T47D (cell line): ENCODE measurements at places on chromosomes 3 and 15.
A peak's percentile ranks its signal among the peaks of the same experiment; 100 is the strongest.

DNA sequence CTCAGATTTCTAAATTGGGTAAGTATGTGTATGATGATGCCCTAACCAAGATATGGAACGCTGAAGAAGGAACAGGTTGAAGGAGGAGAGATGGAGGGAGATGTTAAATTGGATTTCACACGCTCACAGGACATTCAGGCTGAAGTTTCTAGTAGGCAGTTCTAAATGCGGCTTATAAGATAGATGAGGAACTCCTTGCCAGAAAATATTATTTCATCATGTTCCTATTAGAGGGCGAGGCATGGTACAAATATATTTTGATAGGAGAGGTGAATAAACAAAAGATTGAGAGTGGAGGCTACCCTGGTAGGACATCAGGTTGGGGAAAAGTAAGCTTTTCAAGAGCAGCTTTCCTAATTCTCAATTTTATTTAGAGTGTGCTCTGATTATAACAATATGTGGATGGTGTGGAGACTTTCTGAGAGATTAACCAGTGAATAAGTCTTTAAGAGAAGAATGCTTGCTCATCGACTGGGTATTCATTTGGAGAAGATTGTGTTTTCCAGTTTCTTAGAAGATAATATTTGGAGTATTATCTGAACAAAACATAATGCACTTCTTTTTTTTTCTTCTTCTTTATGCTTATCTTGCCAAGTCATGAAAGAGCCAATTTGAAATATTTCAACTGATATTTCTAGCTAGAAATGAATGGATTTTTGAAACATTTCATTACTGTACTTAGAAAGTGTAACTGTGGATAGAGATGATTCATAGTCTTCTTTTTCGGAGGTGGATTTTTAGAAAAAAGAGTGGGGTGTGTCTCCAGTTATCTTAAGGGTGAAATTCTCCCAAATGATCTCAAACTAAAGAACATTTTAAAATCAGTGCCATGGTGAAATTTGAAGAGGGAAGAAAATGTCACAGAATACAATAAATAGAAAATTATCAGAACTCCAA, 88.5 kb downstream of the B3GALNT1 start:
- DNase-seq, result no peak

- DNase-seq, result peak; percentile 75
Measured at GRCh38 chr3:141412087-141412935, 44.0 kb downstream of the ZBTB38 start.

DNA sequence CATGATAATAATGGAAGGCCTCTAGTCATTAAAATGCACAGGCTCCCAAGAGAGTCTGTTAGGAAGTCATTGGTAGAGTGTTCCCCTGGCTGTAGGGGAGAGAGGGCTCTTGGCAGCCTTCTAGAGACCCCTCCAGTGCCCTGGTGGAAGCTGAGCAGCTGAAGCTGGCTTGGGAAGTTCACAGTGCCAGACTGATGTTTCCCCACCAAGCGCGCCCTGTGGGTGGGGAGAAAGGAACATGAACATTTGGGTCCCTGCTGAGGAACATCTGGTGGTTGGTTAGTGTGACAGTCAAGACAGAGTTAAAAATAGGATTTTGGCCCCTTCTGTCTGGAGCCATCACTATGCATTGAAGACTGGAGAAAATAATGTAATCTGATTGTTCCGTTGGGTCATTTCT, 37.1 kb upstream of the RGMA start:
- no peak for DNase-seq

DNA sequence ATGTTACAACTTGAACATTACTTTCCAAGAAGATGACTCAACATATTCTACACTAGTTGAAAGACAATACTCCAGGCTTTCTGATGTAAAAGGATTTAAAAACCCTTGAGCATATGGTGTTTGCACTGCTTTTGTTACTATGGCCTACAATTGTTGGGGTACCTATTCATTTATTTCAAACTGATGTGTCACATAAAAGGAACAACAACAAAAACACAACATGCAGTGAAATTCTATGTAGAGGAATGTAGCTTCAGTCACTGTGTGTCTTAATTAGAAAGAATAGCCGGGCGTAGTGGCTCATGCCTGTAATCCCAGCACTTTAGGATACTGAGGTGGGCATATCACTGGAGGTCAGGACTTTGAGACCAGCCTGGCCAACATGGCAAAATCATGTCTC, 1.6 kb downstream of the SPATA16 start:
- DNase-seq, result no peak

DNA sequence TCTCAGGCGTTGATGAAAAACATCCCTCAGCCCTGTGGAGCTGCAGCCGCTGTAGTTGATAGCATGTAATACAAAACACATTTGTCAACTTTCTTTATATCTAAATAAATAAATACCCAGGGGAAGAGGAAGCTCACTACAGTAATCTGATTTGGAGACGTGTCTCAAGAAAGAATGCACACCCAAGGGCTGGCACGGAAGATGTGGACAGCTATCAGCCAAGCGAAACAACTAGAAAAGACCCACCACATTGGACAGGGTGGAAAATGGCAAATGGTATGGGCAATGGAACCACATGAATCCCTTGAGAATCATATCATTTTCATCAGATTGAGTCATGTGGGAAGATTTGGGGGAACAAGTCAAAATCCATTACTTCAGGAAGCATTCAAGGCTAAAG, 43.1 kb upstream of the ALDH1A3 start:
- no peak for DNase-seq

GRCh38 chr3:18044191-18044590, 301.8 kb upstream of the TBC1D5 start:
- no peak for DNase-seq

DNA sequence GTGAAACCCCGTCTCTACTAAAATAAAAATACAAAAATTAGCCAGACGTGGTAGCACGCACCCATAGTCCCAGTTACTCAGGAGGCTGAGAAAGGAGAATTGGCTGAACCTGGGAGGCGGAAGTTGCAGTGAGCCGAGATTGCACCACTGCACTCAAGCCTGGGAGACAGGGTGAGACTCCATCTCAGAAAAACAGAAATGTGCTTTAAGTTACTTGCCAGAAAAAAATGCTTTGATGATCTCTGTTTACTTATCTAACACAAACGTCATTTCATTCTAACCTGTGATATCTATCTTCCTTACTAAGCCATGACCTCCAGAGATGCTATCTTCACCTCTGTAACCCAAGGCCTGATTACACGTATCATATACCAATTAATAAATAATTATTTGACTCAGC, 7.4 kb downstream of the NKIRAS1 start:
- DNase-seq, result no peak

- peak; percentile 93 for DNase-seq
Measured at GRCh38 chr15:41928637-41929620, 35.1 kb upstream of the SPTBN5 start.

- no peak for DNase-seq
Measured at GRCh38 chr15:91922646-91923547, 69.4 kb downstream of the SLCO3A1 start.

- no peak for DNase-seq
Measured at GRCh38 chr15:81275711-81276392, 48.1 kb downstream of the STARD5 start.

GRCh38 chr3:113847664-113848461, 9.3 kb downstream of the GRAMD1C start:
- DNase-seq, result peak; percentile 60

- no peak for DNase-seq
Measured at GRCh38 chr3:33167284-33167683, 51.3 kb downstream of the SUSD5 start.

DNA sequence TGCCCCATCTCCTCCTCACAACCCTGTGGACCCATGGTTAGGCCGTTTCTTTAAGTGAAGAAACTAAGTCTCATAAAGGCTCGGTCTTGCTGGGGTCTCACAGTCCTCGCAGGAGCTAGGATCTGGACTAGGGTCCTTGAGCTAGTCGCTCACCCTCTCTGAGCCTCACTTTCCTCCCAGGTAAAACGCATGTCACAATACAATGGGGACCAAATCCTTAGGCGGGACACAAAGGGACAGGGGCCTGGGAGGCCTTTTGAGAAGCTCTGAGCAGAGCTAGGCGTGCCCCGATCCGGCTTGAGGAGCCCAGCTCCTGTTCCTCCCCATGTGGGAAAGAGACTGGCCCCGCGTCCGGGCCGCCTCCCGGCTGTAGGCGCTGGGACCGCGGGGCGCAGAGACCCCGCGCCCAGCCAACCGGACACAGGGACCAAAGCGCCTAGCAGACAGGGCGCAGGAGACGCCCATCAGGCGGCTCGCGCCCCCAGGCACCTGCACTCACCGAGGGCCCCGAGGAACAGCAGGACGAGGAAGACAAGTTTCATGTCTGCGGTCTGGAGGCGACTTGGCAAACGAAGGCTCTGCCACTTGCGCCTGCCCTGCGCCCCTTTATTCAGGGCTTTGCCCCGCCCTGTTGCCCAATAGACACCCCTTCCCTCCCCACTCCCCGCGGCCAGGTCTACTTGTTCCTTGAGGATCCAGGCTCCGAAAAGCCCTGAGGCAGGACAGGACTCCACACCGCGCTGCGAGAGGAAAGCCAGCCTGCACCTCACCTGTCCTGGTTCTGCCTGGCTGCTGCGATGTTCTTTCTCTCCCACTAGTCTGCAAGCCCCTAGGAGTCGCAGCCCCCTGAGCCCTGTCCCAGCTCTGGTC, at the start of gene LTF:
LTF (minus strand) TSS at position 580 of the 870 bp plus-strand sequence; CDS start at position 542, 38 bp downstream.
- no peak for DNase-seq

- no peak for DNase-seq
Measured at GRCh38 chr15:47218295-47218694, 499.0 kb upstream of the SEMA6D start.

- DNase-seq, result no peak
Measured at GRCh38 chr3:48414376-48415250, 15.3 kb downstream of the PLXNB1 start.

DNA sequence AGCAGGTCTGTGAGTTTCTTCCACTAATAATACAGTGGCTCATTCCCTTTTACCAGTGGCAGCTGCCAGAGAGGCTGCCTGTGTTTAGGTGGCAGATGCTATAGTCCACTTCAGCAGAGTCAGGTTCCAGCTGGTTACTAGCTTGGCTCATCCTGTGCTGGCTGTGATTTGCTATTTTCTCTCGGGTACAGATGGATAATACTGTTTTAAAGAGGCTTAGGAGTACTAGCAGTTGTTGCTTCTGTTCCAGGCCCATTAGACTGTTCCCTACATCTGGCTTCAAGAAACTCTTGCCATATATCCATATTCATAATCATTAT, 41.0 kb downstream of the ZNF609 start:
- DNase-seq, result no peak

- no peak for DNase-seq
Measured at GRCh38 chr15:57554812-57555179, 36.9 kb upstream of the MYZAP start.

- no peak for DNase-seq
Measured at GRCh38 chr3:74332165-74332564, 282.3 kb downstream of the CNTN3 start.

GRCh38 chr3:119662604-119663373, 2.4 kb upstream of the POPDC2 start:
- no peak for DNase-seq

DNA sequence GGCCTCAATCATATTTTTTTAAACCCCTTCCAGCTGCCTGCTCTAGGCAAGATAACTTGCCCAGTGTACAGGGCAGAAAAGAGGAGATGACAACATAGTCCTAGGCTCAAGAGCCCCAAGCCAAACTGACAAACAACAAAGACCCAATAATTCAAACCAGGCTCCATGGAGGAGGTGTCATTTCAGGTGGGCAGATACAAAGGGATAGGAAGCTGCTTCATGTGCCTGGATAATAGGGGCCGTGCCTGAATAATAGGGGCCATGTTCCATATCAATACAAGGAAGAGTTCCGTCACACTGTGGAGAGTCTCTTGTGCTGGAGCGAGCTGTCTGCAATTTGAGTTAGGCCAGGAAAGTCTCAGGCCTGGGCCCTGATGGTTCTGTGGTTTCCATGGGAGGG, 35.4 kb upstream of the TRIM71 start:
- no peak for DNase-seq

DNA sequence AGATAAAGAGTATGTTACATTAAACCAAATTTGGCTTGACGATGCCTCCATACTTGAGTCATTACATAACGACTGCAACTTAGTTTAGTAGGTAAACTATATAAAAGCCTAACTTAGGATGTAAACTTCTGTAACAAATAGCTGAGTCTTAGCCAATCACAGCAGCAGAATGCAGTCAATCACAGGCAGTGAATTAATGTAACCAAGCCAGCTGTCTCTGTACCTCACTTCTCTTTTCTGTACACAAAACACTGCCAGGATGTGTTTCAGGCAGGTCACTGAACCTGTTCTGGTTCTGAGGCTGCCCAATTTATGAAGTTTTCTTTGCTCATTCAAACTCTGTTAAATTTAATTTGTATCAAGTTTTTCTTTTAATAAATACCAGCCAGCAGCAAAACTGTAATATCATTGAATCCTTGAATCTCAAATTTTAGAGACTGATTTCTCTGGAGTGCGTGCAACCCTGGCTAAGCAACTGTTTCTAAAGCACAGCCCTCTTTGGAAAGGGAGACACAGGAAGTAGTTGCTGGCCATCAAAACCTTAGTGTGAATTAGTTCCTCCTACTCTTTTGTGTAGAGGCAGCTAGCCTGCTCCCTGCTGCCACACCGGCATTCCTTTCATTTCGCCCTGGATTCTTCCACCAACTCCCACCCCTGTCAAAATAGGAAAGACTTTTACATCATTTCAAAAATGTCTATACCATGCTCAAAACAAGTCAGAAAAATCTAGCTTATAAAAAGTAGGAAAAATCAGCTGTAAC, 15.2 kb downstream of the RFTN1 start:
- no peak for DNase-seq

GRCh38 chr15:52295421-52296001, at the start of gene MYO5C:
TSS of gene MYO5C (minus strand) at chr15:52295804. CDS start at chr15:52295636, 168 bp downstream.
- DNase-seq, result peak; percentile 88

DNA sequence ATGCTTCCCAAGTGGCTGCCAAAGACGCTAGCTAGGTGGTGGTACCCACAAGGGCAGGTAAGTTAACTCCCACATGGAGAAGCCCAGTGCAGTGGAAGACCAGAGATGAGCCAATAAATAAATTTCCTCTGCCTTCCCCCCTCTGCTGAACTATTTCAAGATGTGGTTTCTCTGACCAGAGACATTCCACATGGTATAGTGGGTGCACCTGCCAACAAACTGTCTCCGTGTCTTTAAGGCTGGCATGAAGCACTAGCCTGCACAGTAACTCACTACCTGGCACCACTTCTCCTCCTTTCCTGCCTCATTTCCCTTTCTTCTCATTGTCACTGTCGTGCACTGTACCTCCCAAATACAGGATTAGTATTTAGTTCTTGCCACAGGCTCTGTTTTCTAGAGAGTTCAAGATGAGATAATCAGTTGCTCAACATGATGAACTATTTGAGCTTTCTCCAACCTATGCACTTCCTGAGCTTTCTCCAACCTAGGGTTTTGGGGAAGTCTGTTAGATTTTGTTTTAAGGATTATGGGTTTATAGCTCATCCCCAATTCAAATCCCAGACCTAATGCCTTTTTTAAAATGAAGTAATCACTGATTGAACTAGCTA, 8.4 kb upstream of the CRTAP start:
- DNase-seq, result no peak
